ENCODE measurements at places on chromosomes 11 and 22.

GRCh38 chr22:37771702-37772427 lies 35.9 kb upstream of the GCAT start:
- no peak for DNase-seq

- DNase-seq = peak; percentile 73
These were observed 63.7 kb downstream of the PRDM11 start for GRCh38 chr11:45209891-45210699.

DNA sequence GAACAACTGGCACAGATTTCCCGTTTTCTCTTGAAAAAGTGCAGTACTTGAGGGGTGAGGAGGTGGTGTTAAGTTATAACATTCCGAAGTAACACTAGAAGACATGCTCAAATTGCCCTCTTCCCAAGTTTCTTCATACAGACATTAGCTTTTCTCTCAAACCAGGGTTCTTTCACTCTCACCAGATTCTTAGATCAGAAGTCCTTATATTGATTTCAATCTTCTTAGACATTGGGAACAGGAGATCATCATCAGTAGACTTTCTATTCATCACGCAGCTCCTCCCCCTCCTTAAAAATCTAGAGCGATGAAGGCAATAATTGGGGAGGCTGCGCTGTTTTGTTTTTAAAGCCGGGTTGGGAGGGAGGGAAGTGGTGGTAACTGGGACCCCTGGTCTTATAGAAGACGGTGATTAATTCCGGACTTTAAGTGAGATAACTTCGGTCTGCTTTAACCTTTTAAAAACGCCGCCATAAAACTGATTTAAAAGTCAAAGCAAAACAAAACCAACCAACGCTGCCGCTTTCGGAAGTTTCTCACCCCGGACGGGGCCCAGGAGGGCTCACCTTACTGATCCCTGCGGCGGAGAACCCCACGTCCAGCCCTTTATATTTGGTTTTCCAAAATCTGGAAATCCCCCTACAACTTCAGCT lies 665 bp downstream of the USP28 start:
- peak; percentile 39 for DNase-seq

GRCh38 chr11:65863889-65864705 lies 3.9 kb downstream of the MUS81 start:
- DNase-seq = peak; percentile 0

GRCh38 chr11:19407677-19408270 lies 167.0 kb upstream of the E2F8 start:
- DNase-seq = no peak

DNA sequence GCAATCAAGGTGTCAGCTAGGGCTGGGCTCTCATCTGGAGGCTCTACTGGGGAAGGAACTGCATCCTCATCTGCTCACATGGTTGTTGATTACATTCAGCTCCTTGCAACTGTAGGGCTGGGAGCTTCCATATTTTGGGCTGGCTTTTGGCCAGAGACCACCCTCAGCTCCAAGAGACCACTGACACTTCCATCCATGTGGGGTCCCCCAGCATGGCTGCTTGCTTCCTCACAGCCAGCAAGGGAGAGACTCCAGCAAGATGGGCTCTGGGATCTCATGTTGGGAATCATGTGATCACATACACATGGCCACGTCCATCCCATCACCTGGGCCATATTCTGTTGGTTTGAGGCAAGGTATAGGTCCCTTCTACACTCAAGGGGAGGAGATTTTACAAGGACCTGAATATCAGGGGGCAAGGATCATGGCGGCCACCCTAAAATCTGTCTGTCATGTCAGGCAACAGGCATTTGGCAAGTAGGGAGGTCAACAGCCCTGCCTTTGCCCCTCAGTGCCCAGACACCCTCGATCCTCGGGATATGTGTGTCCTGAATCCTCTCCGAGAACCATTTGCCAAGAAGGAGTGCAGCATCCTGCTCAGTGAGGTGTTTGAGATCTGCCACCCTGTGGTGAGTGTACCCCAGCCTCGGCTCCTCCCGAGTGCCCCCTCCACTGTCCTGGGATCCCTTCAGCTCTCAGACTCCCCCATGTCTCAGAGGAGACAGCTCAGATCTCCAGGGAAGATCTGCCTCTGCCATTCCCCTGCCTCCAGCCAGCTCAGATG lies 48.7 kb downstream of the OTOG start:
- no peak for DNase-seq

DNA sequence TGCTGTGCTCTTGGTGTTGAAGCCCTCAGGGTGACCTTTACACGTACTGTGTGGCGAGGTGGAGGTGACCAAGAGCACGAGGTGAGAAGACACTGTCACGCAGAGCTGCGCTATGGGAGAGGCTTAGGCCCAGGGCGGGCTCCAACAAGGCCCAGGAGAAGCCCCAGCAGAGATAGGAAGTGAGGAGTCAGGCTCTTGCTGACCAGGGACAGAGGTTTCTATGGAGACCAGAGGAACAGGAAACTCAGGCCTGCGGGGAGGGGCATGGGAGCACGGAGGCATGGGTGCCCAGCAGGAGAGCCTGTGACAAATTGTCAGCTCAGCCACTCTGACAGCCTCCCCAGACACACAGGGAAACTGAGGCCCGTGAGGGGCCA lies 15.8 kb downstream of the DGKZ start:
- no peak for DNase-seq

- DNase-seq = no peak
These were observed 348.7 kb downstream of the ETS1 start for GRCh38 chr11:128238521-128239265.

DNA sequence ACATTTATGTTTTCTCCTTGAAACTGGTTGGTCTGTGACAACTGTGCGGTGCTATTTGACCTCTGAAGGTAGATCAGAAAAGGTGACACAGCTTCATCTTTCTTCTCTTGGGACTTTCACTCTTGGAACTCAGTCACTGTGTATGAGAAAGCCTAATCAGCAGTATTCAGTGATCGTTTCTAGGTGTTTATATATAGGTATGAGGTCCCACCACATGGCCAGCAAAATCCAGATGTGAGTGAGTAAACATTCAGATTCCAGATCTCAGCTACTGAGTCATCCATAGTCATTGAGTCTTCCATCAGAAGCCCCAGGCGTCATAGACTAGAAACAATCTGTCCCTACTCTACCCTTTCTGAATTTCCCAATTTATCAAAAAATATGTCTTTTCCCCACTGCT lies 117.3 kb upstream of the CTSC start:
- DNase-seq = no peak

DNA sequence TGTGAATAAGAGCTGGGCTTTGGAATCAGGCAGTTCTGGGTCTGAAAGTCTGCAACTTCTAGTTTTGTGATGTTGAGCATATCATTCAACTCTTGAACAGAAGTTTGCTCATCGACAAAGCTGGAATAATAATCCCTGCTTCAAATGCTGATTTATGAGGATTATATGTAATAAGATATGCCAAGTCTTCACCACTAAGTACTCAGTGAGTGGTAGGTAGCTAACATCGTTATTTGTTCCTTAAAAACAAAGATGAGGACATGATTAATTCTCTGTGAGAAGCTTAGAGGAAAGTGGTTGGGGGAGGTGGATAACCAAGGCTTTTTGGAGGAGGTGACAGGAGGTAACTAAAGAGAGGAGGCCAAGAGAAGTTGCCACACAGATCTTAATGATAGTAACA lies 96.5 kb downstream of the ME3 start:
- DNase-seq = no peak

GRCh38 chr11:132496341-132496740 lies 1036.0 kb downstream of the OPCML start:
- no peak for DNase-seq
